Activated CD8-positive, alpha-beta memory T cell treated with anti-CD3 and anti-CD28 coated beads for 48 hours (primary cell): ENCODE measurements at places on chromosomes 5 and 9.

DNA sequence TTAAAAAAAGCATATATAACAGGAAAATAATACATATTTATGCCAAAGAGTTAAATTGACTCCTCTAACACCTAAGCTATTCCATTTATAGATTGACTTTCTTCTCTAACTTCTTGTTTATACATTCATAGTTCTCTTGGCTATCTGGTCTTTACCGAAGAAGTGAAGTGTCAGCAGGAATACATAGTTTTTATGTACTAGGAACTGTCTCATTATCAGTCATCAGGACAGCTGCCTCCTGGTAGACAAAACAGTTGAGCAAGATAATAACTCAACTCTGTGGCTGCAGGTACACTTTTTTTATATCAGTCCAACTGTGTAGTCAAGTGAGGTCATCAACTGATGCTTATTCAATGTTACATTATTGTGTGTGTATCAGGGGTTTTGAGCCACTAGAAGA lies 1436.0 kb upstream of the NUDT12 start:
- no peak for DNase-seq

GRCh38 chr9:4327504-4328191 lies 27.8 kb upstream of the GLIS3 start:
- DNase-seq: no peak

- DNase-seq: no peak
These were observed 249.0 kb downstream of the GLIS3 start for GRCh38 chr9:4050916-4051315.

GRCh38 chr5:32388432-32389129 lies 56.0 kb downstream of the ZFR start:
- no peak for DNase-seq

- DNase-seq: peak; percentile 32
These were observed 122.7 kb upstream of the LMX1B start for GRCh38 chr9:126490871-126491567.

DNA sequence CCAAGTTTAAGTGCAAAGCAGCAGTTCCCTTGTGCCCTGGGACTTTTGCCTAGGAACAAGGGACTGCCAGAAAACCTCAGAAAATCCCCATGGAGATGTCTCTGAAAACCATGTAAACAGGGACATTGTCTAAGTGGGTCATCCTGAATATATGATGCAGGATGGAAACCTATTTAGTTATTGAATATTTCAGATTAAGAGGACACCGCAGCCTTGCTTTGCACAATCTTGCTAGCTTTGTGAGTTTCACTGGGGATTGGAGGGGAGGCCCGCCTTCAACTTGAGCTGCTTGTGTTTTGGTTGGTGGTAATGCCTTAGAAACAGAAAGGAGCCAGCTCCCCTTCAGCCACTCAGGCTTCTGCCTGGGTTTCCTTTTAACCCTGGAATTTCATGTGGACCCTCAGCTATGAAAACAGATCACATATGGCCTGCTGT lies 112.8 kb downstream of the C9orf152 start:
- no peak for DNase-seq

GRCh38 chr9:137064027-137064879 lies 6.1 kb downstream of the SAPCD2 start:
- DNase-seq: no peak
